ENCODE measurements at places on chromosomes 1 and 21.

DNA sequence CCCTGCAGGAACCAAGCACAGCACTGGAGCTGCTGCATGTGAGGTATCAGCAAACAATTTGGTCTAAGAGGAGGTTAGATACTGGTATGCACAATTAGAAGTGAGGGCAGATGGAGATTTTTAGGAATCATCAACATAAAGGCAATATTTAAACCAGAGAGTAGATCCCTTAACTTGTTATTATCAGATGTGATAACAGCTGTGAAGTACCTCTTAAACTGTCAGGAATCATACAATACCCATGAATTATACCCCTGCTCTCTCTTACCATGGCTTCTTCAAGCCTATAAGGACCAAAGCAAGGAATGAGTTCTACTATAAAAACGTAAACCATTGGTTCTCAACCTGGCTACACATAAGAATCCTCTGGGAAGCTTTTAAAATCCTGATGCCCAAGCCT, 3.9 kb downstream of the BCAR3 start:
- no peak for DNase-seq

DNA sequence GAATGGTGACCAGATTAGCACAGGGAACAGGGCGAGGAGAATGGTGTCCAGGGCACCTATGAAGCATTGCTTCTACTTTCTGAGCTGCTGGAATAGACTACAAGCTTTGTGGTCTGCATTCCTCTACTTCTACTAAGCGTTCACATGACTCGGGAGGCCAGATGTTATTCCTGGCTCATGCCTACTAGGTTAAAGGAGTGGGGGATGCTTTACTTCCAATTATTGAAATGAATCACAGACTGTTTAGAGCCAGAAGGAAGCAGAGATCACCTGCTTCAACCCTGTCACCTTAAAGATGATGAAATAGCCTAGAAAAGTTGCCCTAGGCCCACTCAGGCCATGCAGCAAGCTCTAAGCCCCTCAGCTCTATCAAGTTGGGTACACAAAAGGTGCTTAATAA, 633.5 kb downstream of the KIF26B start:
- no peak for DNase-seq

DNA sequence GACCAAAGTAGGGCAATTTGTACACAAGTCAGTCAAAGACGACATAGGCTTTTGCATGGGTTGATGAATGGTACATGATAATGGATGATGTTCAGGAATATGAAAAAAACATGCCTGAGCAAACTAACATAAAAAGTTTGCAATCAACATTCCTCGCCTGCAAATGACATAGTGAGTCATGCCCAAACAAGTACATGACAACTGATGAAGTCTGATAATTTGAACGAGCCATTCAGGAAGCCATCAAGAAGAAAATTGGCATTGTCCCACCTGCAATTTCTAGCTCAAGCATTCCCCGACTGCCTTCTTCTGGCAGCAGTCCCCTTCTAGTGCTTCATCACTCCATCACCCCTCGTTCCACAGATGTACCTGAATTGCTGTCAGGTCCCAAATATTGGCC, 118.4 kb upstream of the NR5A2 start:
- no peak for DNase-seq

DNA sequence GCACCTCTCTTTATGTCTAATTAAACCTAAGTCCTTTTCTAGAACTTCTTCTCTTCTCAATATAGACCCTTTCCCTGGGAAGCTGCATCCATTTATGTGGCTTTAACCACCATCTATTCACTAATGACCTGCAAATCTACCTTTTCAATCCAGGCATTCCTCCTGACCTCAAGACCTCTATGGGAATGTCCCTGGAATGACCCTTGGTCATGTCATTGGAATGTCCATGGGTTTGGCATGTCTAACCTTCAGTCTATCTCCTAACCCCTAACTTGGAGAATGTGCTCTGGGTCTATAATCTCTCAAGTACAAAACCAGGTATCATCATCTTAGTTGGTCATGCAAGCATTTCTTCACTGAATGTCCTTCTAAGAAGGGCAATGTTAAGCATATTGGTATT, 196.1 kb downstream of the KCNH1 start:
- DNase-seq, result no peak

GRCh38 chr1:151956957-151957497, 36.6 kb downstream of the S100A10 start:
- no peak for DNase-seq

DNA sequence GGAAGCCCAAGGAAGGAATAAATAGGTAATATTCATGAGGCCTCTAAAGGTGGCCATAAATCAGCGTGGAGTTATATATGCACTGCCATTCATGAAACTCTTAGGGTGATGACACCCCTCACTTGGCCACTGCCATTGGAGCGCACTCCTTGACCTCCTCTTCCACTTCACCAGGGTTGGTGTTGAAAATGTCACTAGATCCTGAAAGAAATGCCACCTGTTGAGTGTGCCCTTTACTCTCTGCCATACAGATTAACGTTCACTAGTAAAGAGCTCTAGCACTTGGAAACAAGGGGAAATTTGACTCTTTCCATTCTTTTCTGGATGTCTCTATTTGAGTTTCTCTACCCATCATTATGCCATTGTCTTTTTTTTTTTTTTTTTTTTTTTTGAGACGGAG, 83.5 kb upstream of the GREM2 start:
- no peak for DNase-seq

DNA sequence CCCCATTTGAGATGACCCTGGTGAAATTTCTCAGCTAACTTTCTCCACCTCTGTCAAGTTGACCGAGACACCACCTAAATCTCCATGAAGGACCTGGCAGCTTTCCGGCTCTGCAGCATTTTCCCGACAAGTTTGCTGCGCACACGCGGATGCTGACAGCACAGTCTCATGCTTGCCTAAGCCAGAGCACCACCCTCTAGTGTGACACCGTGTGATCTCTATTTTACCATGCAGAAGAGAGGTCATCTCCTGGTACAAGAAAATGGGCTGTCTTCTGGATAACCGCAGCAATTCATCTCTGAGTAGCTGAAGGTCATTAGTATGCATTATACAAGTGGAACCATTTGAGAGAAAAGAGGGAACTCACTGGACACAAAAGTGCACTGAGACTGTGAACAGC, 38.9 kb upstream of the H6PD start:
- DNase-seq, result no peak

- DNase-seq, result no peak
Observed at GRCh38 chr1:30407865-30408580, 315.4 kb downstream of the MATN1 start.

DNA sequence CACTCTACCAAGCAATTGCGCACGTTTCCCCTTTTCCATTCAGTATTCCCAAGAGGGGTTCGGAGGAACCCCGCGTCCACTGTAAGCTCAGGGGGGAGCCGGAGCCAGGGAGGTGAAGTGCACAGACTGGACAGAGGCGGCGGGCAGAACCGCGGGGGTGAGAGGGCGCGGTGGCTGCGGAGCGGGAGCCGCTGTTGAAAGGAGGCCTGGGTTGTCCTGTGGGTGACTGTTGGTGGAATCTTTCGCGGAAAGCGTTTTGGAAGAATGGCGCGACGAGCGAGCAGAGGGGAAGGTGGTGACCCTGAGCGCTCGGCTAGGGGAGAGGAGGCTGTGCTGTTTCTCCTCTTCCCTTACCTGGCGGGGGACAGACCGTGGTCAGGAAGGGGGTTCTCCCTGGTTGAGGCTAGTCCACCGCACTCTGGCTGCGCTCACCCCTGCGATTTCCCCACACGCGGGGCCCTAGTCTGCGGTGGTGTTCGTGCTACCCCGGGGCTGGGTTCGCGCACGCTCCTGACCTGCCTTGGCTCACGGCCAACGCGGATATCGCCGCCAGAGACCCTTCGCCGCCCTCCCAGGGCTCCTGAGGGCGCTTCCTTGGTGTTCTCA, 92.8 kb downstream of the PRKAB2 start:
- DNase-seq, result no peak

DNA sequence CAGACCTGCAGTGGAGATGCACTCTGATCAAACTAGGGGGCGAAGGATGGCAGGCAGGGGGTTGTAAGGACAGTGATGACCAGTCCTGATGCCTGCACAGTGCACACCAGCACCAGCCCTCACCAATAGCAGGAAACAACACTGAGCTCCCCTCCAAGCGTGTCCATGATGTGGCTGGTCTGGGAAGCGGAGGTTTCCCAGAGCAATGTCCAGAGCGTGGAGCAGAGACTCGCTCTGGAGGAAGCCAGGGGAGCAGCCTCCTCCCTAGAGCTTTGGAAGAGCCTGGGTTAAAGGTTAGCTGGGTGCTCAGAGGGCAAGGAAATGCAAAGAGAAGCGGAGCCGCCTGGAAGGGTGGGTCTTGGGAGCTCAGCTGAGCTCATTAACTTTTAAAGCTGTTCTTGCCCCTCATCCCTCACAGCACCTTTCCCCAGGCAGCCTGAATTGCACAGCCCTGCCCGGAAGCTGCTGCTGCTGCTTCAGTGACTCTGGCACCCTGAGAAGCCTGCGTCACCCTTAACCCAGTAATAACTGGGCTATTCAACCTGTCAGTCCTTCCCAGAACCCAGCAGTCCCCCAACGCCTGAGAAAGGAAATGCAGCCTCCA, 162.2 kb upstream of the RAB4A start:
- DNase-seq, result peak; percentile 36

DNA sequence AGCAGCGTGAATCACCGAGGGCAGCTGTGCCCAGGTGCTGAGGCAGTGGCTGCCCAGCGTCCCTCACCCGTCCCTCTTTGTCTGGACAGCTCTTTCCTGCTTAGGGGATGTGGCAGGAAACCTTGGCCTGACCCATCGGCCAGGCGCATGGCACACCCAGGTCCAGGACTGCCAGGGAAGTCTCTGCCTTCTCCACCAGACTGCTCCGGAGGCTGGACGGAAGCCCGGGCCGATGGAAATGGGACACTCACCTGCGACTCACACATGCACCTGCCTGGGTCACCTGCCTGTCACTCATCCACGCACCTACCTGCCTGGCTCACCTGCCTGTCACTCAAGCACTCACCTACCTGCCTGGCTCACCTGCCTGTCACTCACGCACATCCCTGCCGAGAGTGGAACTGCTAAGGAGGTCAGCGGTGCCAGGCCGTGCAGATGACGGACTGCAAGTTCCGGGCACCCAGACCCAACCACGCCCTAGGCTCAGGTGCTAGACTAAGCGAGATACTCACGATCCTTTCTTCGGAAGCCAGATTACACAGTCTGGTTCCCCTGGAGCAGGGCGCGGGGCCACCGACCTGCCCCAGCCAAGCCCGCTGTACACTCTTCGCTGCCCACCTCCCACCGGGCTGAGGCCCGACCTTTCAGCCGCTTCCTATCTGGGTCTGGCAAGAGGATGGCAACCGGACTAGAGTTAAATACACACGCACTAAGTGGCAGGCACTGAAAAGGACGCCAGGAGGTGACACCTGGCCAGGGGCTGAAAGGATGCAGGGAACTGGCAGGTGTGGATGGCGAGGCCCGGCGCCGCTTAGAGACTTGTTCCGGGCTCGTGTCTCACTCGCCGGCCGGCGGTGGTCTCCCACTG, 1.1 kb downstream of the UBE2J2 start:
- DNase-seq, result no peak

DNA sequence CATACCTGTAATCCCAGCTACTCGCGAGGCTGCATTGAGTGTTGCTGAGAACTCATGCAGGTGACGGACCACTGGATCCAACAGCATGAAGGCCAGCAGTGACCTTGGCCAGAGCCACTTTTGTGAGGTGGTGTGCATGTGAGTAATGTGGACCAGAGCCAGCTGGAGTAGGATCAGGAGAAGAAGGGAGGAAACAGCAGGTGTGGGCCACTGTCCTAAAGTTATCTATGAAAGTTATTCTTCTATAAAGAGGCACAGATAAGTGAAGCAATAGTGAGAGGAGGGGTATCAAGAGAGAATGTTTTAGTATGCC, 47.8 kb downstream of the TCP10L start:
- DNase-seq, result no peak

DNA sequence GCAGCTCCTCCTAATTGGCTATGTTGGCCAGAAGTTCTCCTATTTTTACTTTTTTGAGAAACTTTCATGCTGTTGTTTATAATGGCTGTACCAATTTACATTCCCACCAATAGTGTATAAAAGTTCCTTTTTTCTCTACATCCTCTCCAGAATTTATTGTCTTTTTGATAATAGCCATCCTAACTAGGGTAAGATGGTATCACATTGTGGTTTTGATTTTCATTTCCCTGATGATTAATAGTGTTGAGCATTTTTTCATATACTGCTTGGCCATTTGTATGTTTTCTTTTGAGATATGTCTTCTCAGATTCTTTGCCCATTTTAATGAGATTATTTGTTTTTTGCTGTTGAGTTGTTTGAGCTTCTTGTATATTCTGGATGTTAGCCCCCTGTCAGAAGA, 46.8 kb downstream of the NTMT2 start:
- no peak for DNase-seq

DNA sequence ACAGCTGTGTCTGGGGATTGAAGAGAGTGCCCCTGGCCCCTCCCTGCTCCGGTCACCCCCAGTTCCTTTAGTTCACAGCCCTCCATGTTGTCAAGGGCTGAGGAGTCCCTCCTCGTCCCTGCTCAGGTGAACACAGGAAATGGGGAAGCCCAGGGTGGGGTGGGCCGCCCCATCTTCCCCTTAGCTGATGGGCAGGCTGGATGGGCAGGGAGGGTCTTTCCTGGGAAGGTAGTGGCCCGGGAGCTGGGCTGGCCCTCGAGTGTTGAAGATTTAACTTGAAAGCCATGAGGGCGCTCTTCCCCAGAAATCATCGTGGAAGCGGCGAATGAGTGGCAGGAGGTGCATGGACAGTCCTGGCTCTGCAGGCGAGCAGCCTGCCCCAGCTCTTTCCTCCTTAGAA, 18.3 kb upstream of the NPHP4 start:
- no peak for DNase-seq

DNA sequence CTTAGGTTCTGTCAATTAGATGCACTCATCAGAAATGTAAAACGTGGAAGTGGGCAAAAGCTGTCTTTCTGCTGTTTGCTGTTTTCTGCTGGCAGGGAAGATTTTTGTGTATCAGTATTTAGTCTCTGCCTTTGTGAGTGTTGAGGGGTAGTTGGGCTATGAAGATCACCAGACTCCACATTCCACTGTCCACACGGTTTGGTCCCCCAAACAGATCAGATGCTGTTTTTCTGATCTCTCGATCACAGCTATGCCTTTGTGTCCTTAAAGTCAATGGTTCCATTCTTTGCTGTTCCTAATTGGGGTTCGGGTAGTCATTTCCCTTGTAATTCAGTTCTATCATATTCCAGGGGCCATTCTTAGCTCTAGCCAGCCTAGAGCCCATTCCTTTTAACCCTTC, 27.0 kb upstream of the NPL start:
- DNase-seq, result no peak
